Stimulated activated CD8-positive, alpha-beta memory T cell treated with anti-CD3 and anti-CD28 coated beads, Interleukin-4, amount 100 ng/mL, for 1 hour (primary cell): ENCODE measurements at places on chromosomes 4 and X.

GRCh38 chr4:108172753-108173598 is 4.2 kb upstream of the LEF1 start:
- no peak for DNase-seq

GRCh38 chrX:13334491-13334890 is 14.6 kb upstream of the ATXN3L start:
- DNase-seq: no peak

DNA sequence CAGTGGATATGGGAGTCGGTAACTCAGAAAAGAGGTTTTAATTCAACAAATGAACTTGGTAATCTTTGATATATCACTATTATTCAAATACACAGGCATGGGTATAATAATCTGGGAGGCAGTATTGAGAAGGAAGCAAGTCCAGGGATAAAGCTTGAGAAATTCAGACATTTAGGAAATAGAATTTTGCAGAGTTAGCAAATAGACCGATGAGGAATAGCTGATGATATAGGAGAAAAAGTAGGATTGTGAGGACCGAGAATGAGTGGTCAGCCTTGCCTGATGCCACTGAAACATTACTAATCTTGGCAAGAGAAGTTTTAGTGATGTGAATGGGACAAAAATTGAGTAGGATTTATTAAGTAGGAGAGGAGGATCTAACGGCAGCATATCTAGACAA is 71.9 kb downstream of the TLL1 start:
- no peak for DNase-seq

DNA sequence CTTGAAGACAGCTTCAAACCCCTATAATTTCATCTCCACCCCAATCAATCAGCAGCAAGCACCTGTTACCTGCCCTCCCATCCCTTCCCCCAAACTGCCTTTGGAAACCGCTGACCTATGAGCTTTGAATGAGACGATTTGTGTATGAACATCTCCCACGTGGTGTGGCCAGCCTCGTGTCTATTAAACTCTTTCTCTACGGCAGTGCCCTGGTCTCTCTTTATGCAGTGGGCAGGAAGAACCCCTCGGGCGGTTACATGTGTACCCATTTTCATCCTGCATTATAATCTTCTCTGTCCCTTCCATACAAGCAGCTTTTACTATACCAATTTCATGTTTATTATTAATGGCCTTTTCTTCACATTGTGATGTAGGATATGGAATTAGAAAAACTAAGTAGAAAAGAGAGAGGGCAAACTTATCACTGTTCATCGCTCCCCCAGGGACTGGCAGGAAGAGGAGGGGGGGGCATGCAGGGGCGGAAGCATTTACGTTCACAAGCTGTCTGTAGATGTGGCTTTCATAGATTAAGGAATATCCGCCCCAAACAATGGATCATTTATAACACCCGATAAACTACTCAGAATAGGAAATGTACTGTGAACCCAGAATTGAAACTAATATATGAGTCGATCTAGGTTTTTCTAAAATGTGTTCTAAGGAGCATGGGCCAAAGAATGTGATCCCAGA is 95.5 kb upstream of the ZNF518B start:
- DNase-seq: no peak

DNA sequence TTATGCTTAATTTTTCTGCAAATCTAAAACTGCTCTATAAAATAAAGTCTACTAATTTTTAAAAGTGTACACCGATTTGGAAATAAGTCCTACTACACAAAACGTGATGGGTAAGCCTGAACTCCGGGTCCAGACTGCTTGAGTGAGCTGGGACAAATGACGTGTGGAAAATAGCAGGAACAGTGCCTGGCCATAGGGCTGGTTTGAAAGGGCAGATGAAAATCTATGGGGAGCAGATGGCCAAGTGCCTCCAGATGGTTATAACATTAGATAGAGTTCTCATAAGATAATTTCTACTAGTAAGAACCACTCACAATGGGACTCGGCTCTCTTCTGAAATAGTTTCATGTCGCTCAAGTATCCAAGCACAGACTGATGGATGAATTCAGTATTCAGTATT is 52.5 kb downstream of the F11 start:
- no peak for DNase-seq

DNA sequence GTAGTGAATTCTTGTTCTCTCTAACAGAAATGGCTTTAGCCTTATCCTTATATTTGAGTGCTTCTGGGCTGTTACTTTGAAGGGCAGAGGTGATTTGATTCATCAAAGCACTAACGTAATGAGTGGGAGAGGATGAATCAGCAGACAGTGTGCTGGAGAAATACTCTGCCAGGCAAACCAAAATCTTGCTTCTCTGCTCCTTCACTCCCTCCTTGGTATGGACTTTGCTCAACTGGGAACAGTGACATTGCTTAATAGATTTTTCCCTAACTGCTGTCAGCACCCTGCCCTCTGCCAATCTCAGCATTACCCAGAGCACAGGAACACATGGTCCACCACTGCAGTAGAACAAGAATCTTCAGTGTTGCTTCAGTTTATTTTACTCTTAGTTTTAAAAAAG is 56.0 kb downstream of the PDLIM5 start:
- no peak for DNase-seq

- DNase-seq: no peak
Observed at GRCh38 chr4:41432881-41433280, 105.1 kb upstream of the LIMCH1 start.
